Camera-type eye (tissue), 1 donor: ENCODE measurements at places on chromosomes 5 and 9. TPM values are rescaled to one million over a fixed set of nuclear protein-coding genes. Genes with fewer than 3 reads are reported as not detected.

The KCNMB1 gene
- 1.4 TPM for total RNA-seq

The GDA gene
- total RNA-seq = 0.55 TPM

The EGFLAM gene
- 75.3 TPM for total RNA-seq

The IFNB1 gene
- total RNA-seq = not detected

The EQTN gene
- total RNA-seq = 1.2 TPM
